Astrocyte of the spinal cord (primary cell): ENCODE measurements at places on chromosomes 16 and 17.

DNA sequence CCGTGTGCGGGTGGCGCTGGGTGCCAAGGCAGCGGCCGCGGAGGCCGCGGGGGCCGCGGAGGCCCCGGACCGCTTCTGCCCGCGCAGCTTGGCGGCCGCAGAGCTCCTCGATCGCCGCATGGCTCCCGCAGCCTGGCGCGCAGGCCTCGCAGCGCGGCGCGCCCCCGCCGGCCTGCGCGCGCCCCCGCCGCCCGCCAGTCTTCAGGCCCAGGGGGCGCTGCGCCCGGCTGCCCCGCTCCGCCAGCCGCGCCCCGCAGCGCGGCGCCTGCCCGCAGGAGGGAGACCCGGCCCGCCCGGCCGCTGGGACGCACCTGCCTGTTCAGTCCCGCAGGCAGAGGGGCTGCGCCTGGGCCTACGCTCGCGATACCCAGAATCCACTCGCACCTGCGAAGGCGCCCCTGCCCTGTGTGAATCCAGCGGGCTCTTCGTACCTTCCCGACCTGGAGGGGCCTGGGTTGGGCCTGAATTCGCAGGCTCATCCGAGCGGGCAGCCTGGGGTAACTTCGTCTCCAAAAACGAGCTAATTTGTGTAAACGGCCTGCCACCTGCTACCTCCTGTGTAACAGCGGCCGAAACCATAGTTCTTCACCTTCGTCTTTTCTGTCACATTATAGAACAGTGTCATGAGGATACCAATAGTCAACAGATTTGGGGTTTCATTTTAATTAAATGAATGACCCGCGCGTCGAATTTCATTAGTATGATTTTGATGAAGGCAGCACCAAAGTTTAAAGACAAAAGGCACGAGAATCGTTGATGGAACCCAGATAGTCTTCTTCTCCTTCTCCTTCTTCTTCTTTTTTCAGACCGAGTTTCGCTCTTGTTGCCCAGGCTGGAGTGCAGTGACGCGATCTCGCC, at the start of gene CENPV:
CENPV (minus strand) TSS at position 153 of the 858 bp plus-strand sequence; CDS start at position 120, 33 bp downstream.
- DNase-seq = no peak

DNA sequence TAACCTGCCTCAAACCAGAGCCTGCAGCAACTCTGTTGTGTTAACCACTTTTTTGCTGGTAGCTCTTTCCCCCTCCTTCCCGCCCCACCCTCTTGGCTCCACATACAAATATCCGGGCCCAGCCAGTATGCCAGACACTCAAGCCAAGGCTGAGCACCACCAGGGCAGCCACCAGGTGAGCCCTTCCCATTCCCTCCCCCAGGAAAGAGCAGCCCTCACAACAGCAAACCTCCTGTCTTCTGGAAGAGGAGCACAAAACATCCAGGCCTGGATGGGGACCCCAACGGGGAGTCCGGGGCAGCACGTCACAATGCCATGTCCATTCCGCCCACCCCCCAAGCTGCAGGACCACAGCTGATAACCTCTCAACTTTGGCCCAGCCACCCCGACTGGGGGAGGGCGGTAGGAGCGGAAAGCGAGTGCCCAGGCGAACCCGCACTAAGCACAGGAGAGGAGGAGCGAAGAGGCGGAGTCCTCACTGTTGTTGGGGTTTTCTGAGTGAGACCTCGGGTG, 757 bp downstream of the ORMDL3 start:
- DNase-seq = peak; percentile 16

DNA sequence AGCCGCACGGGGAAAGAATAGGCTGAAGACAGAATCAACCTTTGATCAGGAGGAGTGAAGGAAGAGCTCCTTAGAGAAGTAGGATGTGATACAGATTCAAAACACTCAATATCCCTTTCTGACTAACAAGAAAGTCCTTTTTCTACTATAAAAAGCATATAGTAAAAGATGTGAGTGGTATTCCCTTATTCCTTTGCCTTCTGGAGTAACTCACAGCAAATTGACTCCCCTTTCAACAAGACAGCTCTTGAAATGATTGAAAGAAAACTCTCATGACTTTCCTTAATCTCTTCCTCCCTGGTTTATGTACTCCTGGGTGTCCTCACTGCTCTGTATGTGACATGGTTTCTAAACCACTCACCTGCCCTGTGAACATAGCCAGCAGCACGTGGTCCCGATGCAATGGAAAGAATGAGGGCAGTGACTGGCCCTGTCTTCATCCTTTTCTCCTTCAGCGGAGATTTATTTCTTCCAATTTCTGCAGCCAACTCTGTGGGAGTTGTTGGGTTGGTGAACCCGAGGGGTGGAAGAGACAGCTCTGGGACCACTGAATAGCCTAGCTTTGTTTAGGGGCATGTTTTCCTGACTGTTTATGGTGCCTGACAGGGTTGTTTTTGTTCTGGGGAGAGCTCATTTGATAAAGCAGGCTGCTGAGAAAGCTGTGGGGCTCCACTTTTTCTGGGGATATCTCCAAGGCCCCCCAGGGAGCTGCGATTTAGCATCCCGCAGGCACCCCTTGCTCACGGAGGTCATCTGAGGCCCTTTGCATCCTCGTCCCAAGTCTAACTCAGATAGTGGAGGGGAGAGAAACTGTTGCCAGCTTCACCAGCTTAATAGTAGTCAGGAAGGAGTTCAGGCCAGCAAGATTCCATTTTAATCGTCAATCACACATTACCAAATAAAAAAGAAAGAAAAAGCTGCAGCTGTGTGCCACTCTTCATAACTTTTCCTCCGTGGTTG, 46.7 kb downstream of the MAP2K6 start:
- DNase-seq = no peak

- DNase-seq = no peak
Observed at GRCh38 chr16:66155933-66156332, 210.6 kb upstream of the CDH5 start.

GRCh38 chr17:17198281-17198680, 7.9 kb downstream of the PLD6 start:
- DNase-seq = no peak

DNA sequence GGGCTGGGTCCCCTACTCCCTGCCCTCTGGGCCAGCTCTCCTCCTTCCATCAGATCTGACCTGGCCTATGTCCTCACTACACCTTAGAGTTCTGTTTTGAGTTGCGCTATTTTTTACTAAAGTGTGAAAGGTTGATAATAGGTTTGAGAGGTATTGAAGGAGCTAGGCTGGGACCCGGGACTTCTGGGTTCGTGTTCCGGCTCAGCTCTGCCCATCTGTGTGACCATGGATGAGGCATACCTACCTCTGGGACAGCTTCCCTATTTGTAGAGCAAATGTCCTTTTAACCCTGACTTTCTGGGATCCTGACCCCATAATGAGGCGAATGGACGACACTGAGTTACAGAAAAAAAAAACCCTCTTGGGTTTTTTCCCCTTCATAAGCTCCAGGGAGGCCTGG, 36.0 kb downstream of the IL21R start:
- no peak for DNase-seq

DNA sequence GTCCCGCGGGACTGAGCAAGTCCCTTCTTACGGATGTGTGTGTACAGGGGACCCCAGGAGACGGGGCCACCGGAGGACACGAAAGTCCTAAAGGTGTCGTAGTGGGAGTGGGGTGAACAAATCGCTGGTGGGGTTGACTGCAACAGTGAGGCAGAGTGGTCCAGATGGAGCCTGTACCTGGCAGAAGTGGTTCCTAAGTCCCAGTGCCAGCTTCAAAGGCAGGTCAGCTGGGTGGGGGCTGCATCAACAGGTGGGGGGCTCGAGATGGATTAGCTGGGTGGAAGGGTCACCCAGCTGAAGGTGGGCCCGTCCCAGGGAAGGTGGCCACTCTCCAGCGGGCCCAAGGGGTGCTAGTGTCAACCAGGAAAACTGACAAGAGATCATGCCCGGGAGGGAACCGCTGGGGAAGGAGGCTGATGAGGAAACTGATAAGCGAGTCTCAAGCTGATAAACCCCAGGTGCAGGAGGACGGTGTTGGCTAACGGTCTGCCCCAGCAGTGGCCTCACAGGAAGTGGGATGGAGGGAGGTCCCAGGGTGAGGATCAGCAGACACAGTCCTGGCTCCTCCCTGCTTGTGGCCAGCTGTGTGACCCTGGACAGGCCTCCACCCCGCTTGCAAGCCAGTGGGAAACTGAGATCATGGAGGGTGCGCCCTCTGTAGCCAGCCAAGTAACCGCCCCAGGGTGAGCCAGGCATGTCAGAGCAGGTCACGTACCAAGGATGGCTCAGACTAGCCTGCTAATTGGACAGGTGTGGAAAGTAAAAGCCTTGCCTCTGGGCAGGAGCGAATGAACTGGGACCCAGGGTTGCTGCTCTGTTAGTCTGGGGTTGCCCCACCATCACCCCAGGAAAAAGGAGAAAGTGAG, 1.0 kb downstream of the ORAI3 start:
- peak; percentile 60 for DNase-seq

GRCh38 chr17:7406235-7406825, 1.3 kb upstream of the NLGN2 start:
- DNase-seq = no peak

- no peak for DNase-seq
Observed at GRCh38 chr16:77063676-77064016, 127.3 kb upstream of the MON1B start.

GRCh38 chr16:74718741-74719610, 18.3 kb upstream of the MLKL start:
- DNase-seq = no peak

DNA sequence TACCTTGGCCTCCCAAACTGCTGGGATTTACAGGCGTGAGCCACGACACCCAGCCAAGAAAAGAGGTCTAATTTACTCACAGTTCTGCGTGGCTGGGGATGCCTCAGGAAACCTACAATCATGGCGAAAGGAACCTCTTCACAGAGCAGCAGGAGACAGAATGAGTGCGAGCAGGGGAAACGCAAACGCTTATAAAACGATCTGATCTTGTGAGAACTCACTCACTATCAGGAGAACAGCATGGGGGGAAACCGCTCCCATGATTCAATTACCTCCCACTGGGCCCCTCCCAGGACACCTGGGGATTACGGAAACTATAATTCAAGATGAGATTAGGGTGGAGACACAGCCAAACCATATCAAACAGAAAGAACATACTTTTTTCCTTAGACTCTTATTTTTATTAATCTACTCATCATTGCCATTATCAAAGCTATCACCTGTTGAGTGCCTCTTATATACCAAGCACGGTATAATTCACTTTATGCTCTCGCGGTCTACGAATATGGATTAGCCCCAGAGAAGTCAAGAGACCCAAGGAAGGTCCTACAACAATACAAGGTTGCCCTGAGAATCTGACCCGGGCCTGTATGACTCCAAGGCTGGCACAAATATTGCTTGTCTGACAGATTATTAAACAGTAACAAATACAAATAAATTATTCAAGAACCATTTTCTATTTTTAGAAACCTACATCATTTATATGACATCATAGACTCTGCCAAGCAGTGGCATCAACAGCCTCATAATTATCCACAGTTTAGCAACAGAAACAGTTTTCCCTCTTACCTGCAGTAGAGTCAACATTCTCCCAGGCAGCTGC, 2.4 kb downstream of the POLR3K start:
- no peak for DNase-seq

DNA sequence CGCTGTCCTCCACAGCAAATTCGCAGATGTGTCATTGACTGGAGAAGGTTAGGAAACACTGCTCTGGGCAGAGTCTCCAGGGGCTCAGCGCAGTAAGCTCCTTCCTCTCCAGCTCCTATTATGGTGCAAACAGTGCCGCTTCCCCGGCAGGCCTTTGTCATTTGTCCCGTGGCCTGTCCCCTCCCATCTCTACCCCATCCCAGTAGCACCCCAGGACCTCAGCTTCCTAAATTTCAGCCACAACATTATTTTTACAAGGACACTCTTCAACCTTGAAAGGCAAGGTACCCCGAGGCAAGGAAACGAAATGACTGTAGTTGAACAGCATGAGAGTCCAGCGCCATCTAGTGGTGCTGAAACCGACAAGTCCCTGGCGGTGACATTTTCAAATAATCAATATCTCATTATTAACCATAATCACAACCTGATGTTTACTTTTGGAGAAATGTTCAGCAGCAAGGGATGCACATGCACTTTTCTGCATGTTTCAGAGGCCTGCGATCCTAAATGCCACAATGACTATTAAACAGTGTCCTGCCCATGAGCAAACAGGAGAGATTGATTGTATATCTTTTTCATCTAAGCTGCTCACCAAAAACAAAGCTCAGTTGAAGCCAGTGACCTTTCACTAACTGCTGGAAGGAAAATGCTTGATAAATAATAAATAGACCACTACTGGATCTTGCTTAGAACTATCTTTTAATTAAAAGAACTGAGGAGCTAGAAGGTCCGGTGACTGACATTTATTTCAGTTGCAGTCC, 16.5 kb downstream of the MRPS23 start:
- peak; percentile 78 for DNase-seq
